ENCODE measurements at places on chromosomes 16 and 17.

DNA sequence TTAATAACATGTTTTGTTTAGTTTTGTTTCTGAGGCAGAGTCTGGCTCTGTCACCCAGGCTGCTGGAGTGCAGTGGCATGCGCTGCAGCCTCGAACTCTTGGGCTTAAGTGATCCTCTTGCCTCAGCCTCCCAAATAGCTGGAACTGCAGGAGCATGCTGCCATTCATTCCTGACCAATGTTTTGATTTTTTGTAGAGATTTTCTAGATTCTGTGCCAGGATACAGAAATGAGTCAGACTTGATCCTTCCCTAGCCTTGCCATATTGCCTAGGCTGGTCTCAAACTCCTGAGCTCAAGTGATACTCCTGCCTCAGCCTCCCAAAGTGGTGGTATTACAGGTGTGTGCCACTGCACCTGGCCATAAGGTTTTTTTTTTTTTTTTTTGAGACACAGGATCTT, 17.7 kb downstream of the TAOK1 start:
- DNase-seq, result no peak

GRCh38 chr16:68399456-68399855, 48.9 kb downstream of the SMPD3 start:
- DNase-seq, result no peak

DNA sequence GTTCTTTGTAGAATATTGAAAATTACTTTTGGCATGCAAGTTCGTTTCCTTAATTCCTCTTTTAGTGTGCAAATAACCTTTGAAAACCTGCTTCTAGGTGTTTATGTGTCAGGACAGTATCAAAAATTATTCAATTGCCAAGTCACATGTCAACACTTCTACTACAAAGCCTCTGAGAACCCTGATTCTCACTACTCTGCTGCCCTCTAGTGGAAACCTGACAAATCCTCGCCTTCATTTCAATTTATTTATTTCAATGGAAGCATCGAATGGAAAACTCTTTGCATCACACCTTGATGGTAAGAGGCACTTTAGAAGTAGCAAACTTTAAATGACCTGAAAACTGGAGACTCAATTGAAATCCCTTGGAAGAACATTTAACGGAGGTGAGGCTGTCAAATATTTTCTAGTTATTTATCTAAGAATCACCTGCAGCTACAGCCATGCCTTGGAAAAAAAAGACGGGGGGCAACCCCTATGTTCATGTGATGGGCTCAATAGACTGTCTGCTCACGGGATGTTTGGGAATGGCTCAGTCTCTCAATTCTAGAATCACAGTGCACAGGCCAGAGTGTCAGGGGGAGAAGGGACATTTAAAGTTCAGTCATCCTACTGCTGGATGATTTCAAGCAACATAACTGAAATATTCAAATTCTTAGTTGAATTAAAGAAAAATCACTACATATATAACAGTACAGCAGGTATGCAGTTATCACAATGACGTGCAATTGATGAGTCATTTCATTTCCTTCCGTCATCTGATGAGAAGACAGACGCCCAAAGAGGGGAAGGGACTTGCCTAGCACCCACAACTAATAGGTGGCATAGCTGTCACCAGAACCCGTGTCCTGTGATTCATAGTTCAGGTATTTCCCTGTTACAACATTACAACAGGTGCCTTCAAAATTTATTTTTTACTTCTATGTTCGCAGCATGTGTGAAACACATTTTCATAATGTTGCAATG, 563.9 kb downstream of the TOX3 start:
- no peak for DNase-seq

- DNase-seq, result no peak
These were observed 15.4 kb upstream of the PABPN1L start for GRCh38 chr16:88881675-88882357.

DNA sequence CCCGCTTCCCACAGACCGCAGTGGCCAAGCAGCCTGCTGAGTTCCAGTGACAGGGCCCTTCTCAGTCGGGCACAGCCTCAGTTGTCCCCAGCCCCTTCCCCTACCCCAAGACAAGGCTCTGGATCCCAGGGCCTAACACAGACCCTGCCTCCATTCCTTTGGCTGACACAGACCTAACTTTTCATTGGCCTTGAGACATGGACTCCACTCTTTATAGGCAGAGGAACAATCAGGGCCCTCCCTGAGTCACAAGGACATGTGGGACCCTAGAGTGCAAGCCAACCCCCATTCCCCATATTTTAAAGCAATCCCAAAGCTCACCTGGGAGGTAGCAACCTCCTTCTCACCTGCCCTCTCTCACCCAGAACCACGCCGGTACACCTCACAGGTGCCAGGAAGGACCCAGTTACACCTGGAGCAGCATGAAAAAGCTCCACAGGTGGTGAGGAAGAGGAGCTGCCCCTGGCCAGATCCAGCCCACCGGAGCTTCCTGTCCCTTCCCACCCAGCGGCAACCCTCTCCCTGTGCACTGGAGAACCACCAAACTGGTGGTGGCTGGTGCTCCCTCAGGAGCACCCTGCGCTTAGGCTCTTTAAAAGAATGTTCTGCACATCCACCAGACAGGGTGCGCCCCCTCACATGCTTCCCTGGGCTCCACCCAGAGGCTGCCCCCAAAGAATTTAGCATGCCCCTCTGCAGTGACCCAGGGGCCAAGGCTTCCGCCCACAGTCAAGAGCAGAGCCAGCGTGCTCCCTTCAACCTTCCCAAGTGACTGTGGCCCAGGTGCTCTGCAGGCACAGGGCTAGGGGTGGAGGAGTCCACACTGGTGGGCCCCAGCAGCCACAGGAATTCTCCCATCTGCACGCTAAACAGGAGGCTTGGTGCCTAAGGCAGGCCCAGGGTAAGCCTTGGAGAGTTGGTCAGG, 3.4 kb downstream of the MNT start:
- DNase-seq, result no peak
